ENCODE measurements at places on chromosomes 12 and 14. TPM values are rescaled to one million over a fixed set of nuclear protein-coding genes. Genes with fewer than 3 reads are reported as not detected.

The INHBC gene
- total RNA-seq, result not detected

The RTN1 gene
- 0.05 TPM for total RNA-seq

The AKAP5 gene
- total RNA-seq, result 0.64 TPM

The OTOGL gene
- total RNA-seq, result not detected

The FAIM2 gene
- total RNA-seq, result 0.49 TPM

The CCND2 gene
- total RNA-seq, result 1.5 TPM

The KRT71 gene
- total RNA-seq, result not detected

The RD3L gene
- not detected for total RNA-seq

The SLC35F4 gene
- not detected for total RNA-seq

The NEMP1 gene
- 46.9 TPM for total RNA-seq

The RIN3 gene
- total RNA-seq, result 10.9 TPM

The STK38L gene
- 25.2 TPM for total RNA-seq

The PIWIL1 gene
- not detected for total RNA-seq

The VASH1 gene
- 5.2 TPM for total RNA-seq

The RFLNA gene
- 5.4 TPM for total RNA-seq

The MYO1H gene
- not detected for total RNA-seq

The TMPRSS12 gene
- not detected for total RNA-seq

The RERG gene
- total RNA-seq, result not detected

The APOF gene
- 0.10 TPM for total RNA-seq

The TAS2R42 gene
- total RNA-seq, result not detected

The SETD1B gene
- 31.2 TPM for total RNA-seq

The IFT43 gene
- total RNA-seq, result 20.0 TPM

The BLOC1S1 gene
- 87.3 TPM for total RNA-seq

The KCNC2 gene
- not detected for total RNA-seq

The KRT4 gene
- total RNA-seq, result 0.15 TPM

The B3GNT4 gene
- 1.8 TPM for total RNA-seq

The ANO4 gene
- not detected for total RNA-seq

The MYF5 gene
- not detected for total RNA-seq

The ZBTB42 gene
- 16.5 TPM for total RNA-seq

The DNAH10 gene
- 0.39 TPM for total RNA-seq

The OXA1L gene
- 71.3 TPM for total RNA-seq

The NEDD8 gene
- total RNA-seq, result 155 TPM

The HNF1A gene
- 0.26 TPM for total RNA-seq

The SIX6 gene
- not detected for total RNA-seq

The DTX1 gene
- total RNA-seq, result 0.44 TPM

The LRFN5 gene
- total RNA-seq, result 9.8 TPM

The HCAR3 gene
- total RNA-seq, result not detected

Measured in Panc1 (cell line).